Activated CD8-positive, alpha-beta T cell treated with anti-CD3 and anti-CD28 coated beads for 36 hours (primary cell): ENCODE measurements at places on chromosomes 12 and 14.

DNA sequence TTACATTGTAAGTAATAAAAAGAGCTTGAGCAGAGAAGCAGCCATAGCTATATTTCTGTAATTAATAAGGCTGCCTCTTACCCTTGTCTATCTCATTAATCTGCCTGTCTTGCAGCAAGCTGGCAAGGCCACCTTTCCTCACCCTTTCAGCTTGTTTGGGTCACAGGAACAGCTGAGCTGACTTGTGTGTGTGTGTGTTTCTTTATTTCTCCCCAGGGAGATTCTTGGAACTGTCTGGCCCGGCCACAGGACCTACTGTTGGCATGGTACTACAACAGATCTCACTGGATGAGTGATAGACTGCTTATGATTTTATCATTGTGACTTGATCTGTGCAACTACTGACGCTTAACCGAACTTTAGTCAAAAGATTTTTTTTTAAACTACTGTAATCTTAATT is 213.7 kb downstream of the SLC2A13 start:
- DNase-seq: no peak

GRCh38 chr14:70646705-70647104 is 5.0 kb downstream of the TTC9 start:
- no peak for DNase-seq

- DNase-seq: no peak
Observed at GRCh38 chr12:113361574-113362370, 3.4 kb downstream of the PLBD2 start.

- DNase-seq: no peak
Observed at GRCh38 chr14:64645220-64645892, 58.9 kb upstream of the PLEKHG3 start.

- no peak for DNase-seq
Observed at GRCh38 chr12:51196547-51196946, 21.3 kb downstream of the POU6F1 start.

GRCh38 chr12:13278249-13278787 is 81.8 kb downstream of the EMP1 start:
- DNase-seq: peak; percentile 71

- no peak for DNase-seq
Observed at GRCh38 chr12:6452245-6452943, 552 bp downstream of the TAPBPL start.

DNA sequence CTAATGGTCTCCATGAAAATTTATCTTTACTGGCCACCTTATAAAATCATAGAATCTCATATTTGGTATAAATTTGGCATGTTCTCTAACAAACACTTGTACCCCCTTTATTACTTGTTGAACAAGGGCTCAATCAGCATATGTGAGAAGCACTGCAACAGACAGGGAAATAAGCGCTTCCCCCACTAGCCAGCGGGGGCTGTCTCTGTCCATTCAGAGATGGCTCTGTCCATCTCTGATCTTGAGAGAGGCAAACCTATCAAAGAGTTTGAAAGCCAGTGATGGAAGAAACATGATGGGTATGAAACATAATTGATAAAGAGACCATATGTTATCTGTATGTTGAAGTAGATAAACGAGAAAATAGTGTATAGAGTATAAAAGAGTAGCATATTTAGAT is 326.8 kb downstream of the PDZRN4 start:
- peak; percentile 6 for DNase-seq

DNA sequence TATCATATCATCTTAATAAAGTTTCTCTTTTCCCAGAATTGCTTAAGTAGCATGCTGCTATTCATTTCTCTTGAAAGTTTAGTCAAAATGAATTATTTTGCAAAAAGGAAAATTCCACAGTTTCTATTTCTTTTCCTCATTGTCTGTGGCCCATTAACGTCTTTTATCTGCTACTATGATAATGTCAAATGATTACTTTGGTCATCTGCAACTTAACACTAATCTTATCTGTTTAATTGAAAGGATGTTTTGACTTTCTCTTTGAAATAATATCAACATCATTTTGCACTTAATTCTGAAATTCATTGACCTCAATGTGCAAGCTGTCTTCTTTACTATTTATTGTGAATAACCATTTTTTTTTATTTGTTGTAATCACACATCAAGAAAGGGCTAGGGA is 146.5 kb upstream of the SLCO1C1 start:
- no peak for DNase-seq

- no peak for DNase-seq
Observed at GRCh38 chr14:32384464-32384863, 55.4 kb downstream of the AKAP6 start.

DNA sequence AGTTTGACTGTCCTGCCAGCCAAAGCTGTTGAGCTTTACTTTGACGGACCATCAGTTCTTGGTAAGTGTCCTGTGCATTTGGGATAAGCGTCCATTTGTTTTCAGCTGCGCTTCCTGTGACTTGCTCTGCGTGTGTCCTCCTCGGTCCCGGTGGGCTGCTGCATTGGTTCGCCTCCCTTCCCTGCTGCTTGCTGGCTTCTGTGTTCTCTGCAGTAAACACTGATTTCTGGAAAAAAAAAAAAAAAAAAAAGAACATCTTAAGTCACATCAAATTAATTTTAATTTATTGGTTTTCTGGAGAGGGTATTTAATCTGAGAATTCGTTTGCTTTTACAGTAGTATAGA is 264.1 kb downstream of the SEC23A start:
- DNase-seq: no peak

- peak; percentile 52 for DNase-seq
Observed at GRCh38 chr12:103901518-103902173, 28.6 kb upstream of the HSP90B1 start.

DNA sequence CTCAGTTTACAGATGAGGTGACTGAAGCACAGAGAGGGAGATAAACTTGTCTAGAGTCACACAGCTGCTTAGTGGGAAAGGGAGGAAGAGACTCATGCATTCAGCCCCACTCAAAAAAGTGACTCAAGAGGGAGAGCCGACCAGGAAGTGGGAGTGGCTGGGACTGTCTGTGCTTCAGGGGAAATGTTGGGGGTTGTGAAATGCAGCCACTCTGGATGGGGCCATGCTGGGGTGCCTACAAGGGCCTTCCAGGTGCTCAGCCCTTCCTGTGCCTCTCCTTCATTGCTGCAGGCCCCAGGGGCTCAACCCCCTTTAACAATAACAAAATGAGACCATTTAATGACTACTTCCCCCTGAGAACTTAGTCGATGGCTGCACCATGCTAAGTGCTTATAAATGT is 41.8 kb downstream of the CACNA1C start:
- DNase-seq: no peak

DNA sequence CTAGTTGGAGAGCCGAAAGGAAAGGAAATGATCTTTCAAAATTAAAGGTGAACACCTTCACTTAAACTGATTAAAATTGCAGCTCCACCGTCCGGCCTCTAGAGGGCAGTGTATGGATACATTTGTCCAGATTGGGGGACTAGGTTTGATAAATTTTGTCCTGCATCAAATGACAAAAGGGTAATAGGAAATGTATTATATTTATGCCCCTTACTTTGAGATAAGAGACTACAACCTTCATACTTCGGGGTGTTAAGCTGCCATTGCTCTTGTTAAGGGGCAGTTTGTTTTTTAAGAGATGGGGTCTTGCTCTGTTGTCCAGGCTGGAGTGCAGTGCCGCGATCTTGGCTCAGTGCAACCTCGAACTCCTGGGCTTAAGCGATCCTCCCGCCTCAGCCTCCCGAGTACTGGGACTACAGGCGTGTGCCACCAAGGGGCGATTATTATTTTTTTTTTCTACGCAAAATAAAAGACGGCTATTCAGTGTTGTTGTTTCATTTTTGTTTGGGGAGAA is 818 bp upstream of the SUOX start:
- peak; percentile 78 for DNase-seq

GRCh38 chr12:27428466-27428865 is 18.1 kb upstream of the SMCO2 start:
- no peak for DNase-seq

DNA sequence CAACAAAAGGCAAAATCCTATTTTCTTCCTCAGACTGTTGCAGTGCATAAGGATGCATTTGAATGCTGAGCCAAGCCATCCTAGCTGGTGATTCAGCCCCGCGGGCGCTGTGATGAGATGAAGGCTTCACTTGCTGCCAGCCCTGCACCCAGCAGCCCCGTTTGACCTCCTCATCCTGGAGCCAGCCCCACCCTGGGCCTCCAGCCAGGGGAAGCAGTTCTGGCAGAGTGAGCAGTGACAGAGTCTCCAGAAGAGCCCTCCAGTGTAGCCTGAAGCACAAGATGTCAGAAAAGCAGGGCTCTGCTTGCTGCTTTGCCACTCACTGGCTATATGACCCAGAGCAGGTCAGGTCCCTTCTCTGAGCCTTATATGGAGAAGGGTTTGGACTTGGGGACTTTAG is 96.2 kb upstream of the HSPB8 start:
- no peak for DNase-seq

GRCh38 chr14:88999137-88999536 is 174.7 kb downstream of the TTC8 start:
- no peak for DNase-seq

DNA sequence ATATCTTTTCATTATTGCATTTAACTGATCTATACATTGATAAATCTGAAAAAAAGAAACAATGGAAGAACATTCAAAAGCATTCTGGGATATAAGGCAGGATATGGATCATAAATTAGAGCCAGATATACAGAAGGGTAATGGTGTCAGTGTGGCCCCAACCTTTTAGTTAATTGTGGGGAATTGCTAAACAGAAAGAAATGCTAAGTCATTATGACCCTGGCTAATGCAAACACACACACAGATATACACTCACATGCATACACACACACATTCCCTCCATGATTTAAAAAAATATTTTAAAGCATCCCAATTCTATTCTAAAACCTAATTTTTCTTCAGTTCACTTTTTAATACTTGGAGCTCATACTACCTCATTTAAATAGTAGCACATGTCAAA is 404.5 kb downstream of the BCAT1 start:
- no peak for DNase-seq

- no peak for DNase-seq
Observed at GRCh38 chr14:92549105-92549858, 35.7 kb downstream of the RIN3 start.

GRCh38 chr12:41917938-41918341 is 226.7 kb downstream of the GXYLT1 start:
- DNase-seq: no peak

DNA sequence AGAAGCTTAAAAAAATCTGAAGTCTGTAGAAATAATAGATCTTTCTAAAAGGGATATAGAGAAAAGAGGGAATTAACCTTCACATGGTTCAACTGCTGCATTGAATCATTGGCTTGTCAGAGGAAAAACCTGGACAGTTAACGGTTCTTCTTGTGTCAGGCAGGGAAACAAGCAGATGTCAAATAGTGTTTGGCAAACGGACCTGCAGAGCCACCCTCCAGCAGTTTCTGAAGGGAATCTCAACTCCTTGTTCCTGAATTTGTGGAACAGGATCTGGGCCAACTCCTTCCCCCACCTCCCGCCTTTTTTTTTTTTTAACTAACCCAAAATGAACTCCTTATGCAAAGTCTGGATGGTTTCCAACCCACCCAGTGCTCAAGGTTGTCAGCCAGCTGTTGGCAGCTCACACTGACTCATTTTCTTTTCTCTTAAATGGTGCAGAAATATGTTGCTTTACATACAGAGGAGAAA is 187.3 kb downstream of the CAND1 start:
- no peak for DNase-seq

DNA sequence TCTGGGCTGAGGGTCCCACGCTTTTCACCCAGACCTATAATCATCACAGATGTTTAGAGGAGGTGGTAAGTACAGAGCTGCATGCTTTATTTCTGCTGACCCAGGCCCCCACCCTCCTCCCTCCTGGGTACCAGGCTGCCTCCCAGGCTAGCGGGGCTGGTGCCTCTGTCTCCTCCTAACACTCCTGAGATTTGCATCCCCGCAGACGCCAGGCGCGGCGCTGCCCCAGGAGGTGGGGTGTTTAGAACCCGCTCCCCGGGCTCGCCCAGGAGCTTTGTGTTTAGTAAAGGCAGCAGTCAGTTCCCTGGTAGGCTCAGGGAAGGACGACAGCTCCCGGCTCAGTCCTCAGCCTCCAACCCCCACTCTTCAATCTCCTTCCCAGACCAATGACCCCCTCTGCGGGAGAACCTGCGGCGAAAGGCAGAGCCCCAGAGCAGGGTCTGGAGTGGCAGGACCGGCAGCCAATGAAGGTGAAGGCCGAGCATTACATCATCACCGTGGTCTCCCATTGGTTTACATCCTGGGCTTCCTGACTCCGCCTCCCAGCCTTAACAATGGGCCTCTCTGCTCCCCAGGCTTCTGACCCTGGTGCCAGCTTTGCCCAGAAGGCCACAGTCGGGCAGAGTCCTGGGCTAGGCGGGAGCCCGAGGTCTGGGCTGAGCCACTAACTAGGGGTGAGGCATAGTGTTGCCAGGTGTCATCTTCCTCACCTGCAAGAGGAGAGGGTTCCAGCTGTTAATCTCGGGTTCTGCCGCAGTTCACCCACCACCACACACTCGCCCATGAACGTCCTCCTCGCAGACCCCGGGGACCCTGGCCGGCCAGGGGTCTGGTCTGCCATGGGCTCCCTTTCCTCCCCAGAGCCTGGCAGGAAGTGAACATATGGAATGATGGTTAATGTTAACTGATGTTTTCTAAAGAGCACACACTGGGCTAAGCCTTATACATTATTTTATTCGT is 57.5 kb downstream of the CALM1 start:
- peak; percentile 29 for DNase-seq

DNA sequence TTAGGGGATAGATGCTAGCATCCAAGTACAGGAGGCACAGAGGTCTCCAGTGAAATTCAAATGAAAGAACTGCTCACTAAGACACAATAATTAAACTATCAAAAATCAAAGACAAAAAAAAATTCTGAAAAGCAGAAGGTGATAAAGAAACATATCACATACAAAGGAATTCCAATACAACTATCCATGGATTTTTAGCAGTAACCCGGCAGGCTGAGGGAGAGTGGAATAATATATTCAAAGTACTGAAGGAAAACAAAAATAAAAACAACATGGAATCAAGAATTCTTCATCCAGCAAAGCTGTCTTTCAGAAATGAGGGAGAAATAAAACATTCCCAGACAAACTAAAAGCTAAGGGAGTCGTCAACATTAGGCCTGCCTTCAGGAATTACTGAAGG is 31.9 kb downstream of the A2M start:
- no peak for DNase-seq

DNA sequence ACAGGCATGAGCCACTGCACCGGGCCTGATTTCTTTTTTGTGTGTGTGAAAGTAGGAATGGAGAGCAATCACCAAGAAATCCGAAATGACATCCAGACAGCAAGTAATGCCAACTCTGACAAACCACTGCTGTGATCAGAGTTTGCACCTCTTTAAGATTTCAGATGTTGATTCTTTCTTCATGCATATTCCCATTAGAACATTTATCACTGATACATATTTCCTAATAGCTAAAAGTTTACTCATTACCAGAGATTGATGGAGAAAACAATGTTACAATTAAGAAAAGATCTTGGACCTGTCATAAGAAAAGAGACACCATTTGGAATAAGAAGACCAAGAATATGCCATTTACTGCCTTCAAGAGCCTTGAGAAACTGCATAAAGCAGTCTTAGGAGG is 217.0 kb upstream of the MGAT4C start:
- no peak for DNase-seq

- no peak for DNase-seq
Observed at GRCh38 chr12:68951652-68952051, 18.7 kb upstream of the CPM start.
